Activated CD4-positive, alpha-beta T cell treated with anti-CD3 and anti-CD28 coated beads, Interleukin-2, amount 50 U/mL, for 4 hours (primary cell): ENCODE measurements at places on chromosomes 3 and 15.

DNA sequence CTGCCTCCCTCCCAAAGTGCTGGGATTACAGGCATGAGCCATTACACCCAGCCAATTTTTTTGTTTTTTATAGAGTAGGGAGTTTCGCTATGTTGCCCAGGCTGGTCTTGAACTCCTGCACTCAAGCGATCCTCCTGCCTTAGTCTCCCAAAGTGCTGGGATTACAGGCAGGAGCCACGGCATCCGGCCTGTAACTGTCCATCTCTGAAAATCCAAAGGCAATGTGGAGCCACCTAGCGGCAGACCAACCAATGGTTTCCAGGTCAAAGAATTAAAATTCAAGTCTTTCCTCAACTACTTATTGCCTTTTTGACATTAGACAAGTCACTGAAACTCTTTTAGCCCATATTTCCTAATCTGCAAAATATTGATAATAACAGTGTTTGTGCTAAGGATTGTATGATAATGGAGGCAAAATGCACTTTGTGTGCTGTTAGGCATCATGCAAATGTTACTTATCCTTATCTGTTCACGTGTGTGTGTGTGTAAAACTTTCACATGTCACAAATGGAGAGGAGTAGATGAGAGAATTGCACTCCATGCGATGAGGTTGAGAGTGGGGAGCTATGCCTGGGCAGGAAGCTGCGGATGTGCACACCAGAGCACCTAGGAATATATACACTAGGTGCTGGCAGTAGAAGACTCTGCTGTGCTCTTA lies 48.7 kb downstream of the COL8A1 start:
- no peak for DNase-seq

DNA sequence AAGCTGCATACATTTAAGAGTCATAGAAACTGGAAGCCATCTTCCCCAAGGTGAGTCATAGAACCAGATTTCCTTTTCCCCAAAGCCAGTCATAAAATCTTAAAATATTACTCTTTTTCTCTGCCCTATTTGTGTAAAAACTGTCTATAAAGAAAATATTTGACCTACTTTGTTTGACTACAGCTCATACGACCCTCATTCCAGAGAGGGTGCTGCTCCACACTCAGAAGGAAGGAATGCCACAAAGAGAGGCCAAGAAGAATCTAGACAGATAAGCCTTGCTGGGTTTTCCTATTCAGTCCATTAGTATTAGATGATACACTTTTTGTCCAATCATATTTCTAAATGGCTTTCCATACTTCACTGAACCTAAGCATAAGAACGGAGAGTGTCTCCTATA lies 671.6 kb upstream of the SGO1 start:
- DNase-seq: no peak

DNA sequence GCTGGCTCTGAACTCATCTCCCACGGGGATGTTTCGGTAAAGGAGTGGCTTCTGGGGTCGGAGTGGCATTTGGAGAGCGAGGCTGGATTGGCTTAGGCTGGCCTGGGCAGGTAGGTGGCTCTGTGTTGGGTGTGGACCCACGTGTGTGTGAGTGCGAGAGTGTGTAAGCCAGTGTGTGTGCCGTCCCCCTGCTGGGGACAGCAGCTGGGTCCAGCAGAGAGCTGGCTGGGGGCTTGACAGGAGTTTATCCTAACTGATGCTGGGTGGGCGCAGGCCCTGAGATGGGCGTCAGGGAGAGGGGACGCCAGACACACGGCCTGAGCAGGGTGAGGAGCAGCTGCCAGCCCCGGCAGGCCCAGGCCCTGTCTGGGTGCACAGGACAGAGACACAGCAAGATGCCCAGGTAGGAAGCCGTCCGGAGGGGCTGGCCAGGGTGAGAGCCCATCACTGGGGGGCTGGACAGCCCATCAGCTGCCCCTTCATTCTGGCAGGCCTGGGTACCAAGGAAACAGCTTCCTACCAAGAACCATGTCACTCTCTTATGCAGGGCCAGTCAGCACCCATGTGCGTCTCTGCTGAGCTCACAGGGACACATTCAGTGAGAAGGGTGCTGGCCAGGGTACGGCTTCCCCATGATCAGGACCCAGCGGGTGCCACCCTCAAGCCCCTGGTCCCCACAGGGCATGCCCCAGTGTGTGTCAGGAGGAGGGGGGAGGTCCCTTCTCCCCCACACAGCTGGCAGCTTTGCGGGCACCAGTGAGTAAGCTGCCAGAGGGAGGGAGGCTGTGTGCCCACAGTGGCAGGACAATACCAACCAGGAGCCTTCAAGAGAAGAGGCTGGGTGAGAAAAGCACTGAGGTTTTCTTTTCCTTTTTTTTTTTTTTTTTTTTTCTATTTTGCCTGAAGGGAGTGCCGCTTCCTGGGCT lies 1.1 kb downstream of the PAK6 start:
- DNase-seq: no peak

GRCh38 chr3:178320456-178321351 lies 215.5 kb upstream of the KCNMB2 start:
- no peak for DNase-seq

GRCh38 chr3:164418414-164418813 lies 659.9 kb downstream of the SI start:
- DNase-seq: no peak

DNA sequence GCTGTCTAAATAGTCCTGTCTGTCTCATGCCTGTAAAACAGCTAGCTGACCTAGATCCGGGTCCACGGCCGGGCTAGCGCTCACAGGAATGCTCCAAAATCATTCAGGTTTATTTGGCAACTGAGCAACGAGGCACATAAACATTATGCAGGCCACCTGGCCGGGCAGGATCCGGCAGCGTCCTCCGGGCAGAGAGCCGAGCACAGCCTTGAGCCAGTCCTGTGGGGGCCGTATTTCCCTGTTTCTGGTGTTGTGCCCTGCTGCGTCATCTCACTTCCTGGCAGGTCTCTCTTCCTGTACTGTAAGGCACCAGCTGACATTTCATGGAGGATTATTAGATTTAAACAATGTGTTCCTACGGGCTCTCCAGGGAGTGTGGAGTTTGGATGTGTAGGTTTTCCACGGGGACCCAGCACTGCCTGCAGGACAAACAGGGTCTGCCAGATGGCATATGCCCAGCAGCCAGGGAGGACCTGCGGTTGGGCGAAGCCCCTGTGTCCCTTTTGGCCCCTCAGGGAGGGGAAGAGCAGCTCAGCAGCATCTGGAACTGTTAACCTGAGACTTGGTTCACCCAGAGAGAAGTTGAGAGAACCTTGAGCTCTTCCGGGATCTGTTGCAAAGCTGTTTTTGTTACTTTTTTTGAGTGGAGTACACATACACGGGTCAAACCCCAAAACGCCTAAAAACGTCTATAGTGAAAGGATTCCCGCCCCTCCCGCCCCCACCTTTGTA lies 16.6 kb upstream of the LRRK1 start:
- no peak for DNase-seq

DNA sequence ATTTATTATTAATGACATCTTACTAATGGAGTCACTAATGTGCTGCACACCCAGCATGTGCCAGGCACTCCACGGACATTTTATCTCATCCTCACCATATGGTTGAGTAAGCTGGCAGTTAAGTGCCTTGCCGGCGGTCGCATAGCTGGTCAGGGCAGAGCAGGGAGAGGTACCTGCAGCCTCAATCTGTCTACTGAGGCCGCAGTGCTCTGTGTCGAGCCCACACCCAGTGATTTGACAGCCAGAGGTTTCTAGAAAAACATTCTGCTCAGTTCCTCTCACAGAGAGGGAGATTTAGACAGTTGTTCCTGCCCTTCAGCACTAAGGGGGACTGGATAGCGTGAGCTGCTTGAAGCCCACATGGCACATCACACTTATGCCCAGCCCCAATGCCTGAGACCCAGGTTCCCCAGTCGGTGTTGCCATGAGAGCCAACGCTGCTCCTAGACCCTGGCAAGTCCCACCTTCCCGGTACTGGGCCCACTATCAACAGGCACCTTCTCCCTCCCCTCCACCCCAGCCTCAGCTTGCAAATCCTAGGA lies 2.6 kb downstream of the LIPC start:
- no peak for DNase-seq

GRCh38 chr15:62848632-62849050 lies 193.9 kb upstream of the TPM1 start:
- DNase-seq: no peak

DNA sequence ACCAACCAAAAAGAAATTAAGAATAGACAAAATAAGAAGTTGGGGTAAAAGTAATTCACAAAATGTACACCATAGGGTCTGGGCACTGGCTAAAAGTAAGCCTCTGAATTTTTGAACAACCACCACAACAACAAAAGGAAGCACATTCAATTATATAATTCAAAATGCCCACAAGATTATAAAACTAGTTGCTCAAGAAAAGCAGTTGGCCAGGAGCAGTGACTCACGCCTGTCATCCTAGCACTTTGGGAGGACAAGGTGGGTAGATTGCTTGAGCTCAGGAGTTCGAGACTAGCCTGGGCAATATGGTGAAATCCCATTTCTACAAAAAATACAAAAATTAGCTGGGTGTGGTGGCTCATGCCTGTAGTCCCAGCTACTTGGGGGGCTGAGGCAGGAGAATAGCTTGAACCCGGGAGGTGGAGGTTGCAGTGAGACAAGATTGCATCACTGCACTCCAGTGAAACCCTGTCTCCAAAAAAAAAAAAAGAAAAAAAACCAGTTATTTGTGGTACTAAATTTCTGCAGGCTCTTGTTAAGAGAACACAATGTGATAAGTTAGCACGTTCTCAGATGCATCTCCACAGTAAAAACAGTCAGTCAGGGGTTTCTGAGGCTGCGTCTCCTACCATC lies 6.6 kb upstream of the ATP11B start:
- DNase-seq: no peak

GRCh38 chr3:71008350-71008935 lies 575.1 kb downstream of the FOXP1 start:
- no peak for DNase-seq

DNA sequence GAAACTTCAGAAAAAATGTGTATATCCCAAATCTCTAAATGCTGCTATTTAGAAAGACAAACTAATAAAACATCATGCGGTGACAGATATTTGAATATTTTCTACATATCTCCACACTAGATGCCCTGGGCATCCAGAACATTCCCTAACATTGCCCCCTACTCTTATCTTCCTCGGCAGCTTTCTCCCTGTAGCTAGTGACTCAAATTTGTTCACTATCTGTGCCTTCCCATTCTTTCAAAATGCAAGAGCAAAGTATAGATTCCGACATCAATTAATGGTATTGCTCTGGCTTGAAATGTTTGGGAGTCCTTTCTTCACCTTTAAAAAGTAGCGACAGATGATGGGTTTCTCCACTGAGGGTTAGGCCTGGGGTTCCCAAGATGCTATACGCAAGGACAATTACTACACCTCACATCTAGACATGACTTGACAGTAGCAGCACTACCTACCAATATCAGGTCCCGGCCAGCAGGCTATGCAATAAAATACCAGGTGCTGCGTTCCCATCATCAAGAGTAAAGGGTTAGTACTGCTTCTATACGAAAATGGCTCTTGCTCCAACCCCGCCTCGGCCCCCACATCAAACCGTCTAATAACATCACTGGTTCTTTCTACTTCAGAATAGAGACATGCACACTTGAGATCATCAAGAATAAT lies 631 bp downstream of the UBR1 start:
- peak; percentile 14 for DNase-seq

GRCh38 chr3:66457252-66457651 lies 43.6 kb downstream of the LRIG1 start:
- no peak for DNase-seq

- no peak for DNase-seq
Measured at GRCh38 chr3:114471478-114471877, 177.7 kb downstream of the TIGIT start.

DNA sequence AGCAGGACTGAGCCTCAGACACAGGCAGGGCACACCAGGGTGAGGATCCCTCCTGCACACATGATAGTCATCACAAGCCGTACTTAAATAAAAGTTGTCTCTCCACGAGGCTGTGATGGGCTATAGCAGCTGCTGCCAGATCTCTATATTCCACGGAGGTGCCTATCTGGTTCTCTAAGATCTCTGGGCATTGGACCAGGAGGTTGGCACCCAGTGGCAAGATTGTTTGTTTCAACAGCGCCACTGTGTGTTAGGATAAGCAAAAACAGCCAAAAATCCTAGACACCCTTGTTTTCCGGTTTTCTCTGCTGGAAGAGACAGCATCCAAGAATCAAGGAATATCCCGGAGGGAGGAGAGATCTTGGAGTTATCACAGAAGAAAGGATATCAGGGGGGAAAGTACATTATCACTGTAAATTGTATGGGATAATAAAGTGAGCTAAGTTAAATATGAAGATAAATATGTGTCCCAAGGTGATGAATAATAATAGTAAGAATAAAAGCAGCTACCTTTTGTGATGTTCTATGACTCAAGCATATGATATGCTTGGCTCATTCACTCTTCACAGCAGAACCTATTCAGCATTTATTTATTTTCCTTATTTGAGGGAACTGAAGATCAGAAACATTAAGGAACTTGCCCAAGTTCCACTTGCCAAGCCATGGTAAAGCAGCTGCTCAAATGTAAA lies 90.6 kb upstream of the AKAP13 start:
- DNase-seq: no peak

- DNase-seq: no peak
Measured at GRCh38 chr3:176861137-176861536, 336.1 kb downstream of the TBL1XR1 start.

GRCh38 chr3:31610700-31611275 lies 78.1 kb downstream of the STT3B start:
- DNase-seq: no peak

DNA sequence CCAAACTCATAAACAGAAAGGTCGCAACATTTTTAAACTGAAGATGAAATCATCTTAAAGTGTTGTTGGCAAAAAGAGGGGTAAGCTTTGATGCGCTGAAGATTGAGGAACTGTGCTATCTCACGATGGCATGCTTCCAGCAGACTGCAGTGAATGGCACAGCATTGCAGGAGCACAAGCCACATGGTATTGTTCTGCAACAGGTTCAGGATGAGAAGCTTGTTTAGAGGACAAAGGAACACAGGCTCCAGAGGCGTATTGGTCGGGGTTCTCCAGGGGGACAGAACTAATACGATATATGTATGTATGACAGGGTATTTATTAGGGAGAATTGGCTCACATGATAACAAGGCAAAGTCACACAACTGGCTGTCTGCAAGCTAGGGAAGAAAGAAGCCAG lies 13.8 kb upstream of the PLD1 start:
- no peak for DNase-seq

- no peak for DNase-seq
Measured at GRCh38 chr3:103918336-103918735, 1448.4 kb upstream of the ALCAM start.

DNA sequence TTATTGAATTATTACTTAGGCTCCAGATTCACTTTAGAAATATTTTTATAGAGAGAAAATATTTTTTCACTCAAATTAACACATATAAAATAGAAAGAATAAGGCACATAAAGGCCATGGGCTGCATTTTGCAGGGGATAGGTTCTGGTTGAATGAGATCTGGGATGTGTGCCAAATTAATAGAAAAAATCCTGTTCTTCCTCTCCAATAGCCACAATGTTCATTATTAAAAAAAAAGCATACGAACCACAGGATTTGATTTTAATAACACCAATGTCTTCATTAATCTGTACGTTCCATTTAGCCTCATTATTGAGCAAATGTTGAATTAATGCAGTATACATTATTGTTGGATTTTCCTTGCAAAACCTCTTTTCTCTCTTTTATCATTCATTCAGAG lies 622.8 kb upstream of the AGTR1 start:
- no peak for DNase-seq

GRCh38 chr3:70519913-70520659 lies 207.6 kb upstream of the MDFIC2 start:
- no peak for DNase-seq
